NCI-H446 (cell line): ENCODE measurements at places on chromosomes 7 and 10.

- no peak for DNase-seq
Observed at GRCh38 chr10:82668221-82668895, 793.4 kb downstream of the NRG3 start.

- no peak for DNase-seq
Observed at GRCh38 chr10:58555930-58556311, 43.2 kb downstream of the BICC1 start.

- DNase-seq = no peak
Observed at GRCh38 chr10:33414841-33415240, 80.4 kb upstream of the NRP1 start.

DNA sequence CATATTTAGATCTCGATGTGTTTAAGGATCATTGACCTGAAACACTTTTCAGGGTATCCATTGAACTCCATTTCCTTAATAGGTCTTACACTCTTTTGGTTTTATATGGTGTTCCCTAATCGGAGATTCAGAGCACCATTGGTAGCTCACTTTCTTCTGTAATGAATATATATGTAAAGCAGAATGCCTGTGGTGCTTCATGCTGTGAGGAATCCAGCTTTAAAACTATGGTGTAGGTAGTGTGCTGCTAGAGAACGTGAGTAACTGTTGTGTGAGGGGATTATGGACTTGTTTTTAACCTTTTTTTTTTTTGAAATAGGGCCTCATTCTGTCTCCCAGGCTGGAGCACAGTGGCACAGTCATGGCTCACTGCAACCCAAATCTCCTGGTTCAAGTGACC, 376.9 kb upstream of the LRGUK start:
- no peak for DNase-seq

DNA sequence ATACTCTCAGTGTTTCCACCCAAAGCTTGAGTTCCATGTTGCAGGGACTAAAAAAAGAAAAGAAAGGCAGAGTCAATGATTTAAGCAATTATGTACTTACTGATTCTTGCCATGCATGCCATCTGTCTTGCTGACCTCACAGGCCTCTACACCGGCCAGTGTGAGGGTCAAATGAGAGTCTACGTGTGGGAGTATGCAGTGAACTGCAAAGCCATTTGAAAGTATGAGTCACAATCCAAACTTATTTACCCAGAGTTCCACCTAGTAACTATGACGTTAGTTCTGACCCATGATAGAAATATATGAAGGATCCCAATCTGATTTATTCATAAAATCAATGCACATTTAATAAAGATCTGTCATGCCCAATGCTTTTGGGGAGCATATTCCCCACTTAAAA, 26.5 kb downstream of the PDE1C start:
- DNase-seq = no peak

DNA sequence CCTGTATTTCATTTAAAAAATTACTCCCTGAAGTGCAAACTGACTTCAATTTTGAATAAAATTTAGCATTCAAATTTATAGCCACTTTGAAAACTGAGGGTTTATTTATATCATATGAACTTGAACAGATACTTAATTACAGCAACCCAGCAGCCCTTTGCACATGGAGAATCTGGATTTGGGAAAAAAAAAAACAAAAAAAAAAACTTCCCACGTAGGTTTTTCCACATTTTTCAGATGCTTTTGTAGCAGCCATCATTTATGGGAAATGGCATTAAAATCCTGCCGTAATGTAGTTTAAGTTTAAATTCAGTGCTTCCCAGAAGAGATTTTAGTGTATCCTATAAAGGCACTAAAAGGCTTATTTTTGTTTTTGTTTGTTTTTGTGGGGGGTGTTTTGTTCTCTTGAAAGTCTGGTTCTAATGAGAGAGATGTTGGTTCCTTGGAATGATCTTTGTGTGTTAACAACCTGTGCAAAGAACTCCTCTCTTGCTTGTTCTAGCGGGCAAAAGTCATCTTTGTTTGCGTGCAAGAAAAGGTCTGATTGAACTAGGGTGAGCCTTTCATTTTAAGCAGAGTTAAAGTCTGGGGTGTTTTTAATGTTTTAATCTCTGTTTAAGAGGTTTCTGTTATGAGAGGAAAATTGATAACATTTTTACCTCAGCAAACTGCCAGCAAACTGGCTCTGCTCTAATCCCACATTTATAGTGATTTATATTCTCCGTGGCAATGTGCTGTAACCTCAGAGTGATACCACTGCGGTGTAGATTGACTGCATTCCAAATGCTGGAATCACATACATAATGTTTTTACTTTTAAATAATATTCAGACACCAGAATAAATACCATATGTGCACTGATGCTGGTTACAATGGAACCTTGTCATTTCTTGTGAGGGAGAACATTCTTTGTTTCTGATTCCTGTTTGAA, 105.5 kb downstream of the WNT2 start:
- no peak for DNase-seq

GRCh38 chr7:293681-294439, 3.9 kb downstream of the FOXL3 start:
- no peak for DNase-seq

- no peak for DNase-seq
Observed at GRCh38 chr10:31635415-31636065, 293.1 kb downstream of the ARHGAP12 start.

DNA sequence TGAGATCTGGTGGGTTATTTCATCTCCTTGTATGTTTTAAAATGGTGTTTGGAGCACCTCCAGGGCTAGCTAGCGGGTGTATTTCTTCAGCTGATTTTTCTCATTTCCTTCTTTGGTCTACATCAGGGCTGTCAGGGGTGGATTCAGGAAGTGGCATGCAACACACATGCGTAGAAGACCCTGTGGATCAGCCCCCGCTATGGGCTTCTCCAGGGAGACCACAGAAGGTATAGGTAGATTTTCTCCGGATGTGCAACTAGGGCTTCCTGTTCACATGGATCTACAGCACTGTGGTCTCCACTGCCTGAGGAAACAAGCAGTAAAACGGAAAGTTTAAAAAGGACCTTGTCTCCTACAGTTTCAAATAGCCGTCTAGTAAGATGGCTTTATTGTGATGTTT, 10.4 kb downstream of the NUB1 start:
- no peak for DNase-seq

DNA sequence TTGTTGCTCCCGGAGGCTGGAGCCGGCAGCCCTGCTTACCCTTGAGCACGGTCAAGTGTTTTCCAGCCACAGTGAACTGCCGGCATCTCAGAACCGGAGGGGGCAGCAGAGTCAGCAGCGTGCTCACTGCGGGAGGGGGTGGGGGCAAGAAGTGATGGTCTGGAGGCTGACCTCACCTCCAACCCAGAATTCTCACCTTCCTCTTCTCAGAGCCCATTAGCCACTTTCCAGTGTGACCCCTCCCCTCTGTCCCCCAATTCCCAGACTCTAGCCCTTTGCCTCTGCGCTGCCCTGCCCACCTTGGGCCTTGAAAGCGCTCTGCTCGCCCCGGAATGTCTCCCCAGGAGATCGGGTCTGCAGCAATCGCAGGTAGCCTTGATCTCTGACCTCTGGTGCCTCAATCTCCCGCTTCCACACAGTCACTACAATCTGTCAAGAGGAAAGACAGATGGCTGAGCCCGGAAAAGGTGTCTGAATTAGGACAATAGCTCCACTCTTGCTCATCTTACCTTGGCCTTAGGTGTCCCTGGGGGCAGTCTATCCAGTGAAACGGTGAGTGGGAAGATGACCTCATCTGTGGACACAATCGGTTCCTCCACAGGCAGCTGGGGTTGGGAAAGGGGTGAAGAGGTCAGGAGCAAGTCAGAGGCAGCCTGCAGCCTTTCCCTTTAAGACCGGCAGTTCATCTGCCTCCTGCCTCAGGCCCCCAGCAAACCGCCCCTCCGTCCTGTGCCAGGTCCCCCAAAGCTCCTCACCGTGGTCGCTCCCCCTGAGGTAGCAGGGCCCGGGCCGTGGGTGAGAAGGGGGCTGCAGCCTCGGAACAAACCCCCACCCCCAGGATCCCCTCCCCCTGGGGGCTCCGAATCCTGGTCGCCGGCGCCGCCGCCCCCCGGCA, 942 bp downstream of the TRAPPC14 start:
- DNase-seq = no peak

DNA sequence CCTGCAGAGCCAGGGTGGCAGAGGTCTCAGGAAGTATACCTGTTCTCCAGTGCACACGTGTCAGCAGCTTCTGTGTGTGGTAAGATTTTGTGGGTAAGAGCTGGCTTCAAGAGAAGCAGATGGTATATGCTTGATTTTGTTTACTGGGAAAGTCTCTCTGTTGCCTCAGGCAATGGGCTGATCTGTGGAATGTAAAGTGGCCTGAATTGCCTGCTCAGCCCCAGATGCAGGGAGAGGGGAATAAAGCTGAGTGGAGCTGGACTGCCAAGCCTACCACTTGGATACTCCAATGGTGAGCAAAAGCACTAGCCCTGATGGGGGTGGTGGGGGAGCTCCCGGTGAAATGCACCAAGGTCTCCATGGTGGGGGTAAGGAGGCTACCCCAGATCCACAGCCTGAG, 156.1 kb downstream of the WDR11 start:
- DNase-seq = no peak

- no peak for DNase-seq
Observed at GRCh38 chr7:153090209-153090608, 330.7 kb downstream of the ACTR3B start.

- no peak for DNase-seq
Observed at GRCh38 chr10:95392681-95393164, 101.9 kb upstream of the PDLIM1 start.

DNA sequence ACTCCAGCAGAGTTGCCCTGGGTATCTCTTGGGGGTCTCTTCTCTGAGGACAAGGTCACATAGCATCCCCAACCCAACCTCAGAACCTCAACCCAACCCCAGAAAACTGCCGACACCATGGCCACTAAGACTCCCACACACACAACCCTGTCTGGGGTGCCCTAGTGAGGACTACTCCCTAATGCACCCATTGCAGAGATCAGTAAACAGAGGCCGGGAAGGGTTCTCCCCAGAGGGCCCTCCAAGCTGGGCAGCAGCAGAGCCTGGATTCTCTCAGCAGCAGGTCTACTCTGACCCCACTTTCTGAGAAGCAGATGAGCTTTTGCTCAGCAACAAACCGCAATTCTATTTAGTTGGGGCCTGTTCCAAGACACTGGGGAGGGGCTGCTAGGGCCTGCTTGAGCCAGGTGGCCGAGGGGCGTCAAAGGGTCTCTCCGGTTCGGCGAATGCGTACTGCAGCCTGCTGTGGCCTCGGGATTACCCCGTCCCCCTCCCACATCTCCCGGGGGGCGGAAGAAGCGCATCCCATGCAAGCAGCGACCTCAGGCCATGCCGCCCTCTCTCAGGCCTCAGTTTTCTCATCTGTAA, 828 bp downstream of the OGDHL start:
- DNase-seq = no peak

GRCh38 chr7:46189255-46189790, 268.3 kb upstream of the IGFBP3 start:
- DNase-seq = no peak

DNA sequence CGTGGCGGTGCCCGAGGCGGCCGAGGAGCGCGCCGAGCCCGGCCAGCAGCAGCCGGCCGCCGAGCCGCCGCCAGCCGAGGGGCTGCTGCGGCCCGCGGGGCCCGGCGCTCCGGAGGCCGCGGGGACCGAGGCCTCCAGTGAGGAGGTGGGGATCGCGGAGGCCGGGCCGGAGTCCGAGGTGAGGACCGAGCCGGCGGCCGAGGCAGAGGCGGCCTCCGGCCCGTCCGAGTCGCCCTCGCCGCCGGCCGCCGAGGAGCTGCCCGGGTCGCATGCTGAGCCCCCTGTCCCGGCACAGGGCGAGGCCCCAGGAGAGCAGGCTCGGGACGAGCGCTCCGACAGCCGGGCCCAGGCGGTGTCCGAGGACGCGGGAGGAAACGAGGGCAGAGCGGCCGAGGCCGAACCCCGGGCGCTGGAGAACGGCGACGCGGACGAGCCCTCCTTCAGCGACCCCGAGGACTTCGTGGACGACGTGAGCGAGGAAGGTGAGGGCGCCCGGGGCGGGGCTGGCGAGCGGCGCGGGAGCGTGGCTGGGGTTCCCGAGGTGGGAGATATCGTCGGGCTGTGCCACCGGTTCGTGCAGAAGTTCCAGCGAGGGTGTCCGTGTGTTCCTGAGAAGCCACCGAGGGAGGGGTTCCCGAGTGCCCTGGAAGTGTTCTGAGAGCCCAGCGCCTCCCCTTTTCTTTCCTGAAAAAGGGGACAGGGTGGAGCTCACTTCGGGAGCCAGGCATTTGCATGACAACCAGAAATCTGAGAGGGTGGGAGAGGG, 495 bp downstream of the EIF3B start:
- DNase-seq = no peak

- DNase-seq = no peak
Observed at GRCh38 chr10:27536437-27536836, 32.3 kb downstream of the RAB18 start.

DNA sequence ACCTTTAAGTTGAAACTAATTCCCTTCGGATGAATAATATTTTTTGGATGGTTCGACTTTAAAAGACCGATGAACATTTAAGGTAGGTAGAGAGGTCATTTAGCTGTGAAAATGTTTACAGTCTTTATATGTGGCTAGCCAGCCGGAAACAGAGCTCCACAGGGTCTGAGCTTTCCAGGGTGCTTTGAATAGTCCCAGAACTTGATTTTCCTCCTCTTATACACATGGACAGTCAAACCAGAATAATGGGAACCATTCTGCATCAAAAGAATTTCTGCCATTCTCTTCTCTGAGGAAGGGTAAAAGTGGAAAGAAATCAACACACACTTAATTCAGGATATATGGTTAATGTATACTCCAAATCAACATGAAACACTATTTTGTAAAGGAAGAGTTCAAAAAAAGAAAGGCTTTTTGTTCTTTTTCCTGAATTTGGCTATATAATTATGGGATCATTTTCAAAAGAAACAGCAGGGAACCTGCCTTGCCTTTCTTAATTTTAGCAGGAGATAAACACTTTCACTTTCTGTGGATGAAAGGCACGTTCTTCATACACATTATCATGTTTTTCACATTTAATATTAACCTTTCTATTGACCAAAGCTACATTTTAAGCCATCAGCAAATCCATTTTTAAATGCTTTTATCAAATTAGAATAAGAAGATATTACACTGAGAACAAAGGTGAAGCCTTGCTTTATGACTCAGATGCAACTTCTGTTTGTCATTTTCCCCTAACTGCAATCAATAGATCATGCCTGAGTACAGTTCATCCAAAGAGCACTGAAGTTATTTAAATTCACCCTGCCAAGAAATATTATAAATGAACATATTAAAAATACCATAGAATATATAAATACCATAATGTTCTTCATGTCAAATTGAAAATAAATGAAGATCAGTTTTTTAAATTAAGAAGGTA, 307.3 kb downstream of the THSD7A start:
- DNase-seq = no peak

GRCh38 chr7:44152971-44153947, 12.1 kb upstream of the MYL7 start:
- DNase-seq = no peak
